ENCODE measurements at places on chromosomes 11 and 22. TPM values are rescaled to one million over a fixed set of nuclear protein-coding genes. Genes with fewer than 3 reads are reported as not detected.

- no peak for DNase-seq
Measured at GRCh38 chr11:39541945-39542351, 1917.5 kb downstream of the LRRC4C start.

The SMTNL1 gene
- polyA plus RNA-seq: 0.50 TPM

The DGCR6 gene
- 12.6 TPM for polyA plus RNA-seq

The OR51B5 gene
- 0.87 TPM for polyA plus RNA-seq

The SMIM35 gene
- polyA plus RNA-seq: 1.1 TPM

- no peak for DNase-seq
Measured at GRCh38 chr11:117945047-117945810, 16.0 kb upstream of the TMPRSS13 start.

DNA sequence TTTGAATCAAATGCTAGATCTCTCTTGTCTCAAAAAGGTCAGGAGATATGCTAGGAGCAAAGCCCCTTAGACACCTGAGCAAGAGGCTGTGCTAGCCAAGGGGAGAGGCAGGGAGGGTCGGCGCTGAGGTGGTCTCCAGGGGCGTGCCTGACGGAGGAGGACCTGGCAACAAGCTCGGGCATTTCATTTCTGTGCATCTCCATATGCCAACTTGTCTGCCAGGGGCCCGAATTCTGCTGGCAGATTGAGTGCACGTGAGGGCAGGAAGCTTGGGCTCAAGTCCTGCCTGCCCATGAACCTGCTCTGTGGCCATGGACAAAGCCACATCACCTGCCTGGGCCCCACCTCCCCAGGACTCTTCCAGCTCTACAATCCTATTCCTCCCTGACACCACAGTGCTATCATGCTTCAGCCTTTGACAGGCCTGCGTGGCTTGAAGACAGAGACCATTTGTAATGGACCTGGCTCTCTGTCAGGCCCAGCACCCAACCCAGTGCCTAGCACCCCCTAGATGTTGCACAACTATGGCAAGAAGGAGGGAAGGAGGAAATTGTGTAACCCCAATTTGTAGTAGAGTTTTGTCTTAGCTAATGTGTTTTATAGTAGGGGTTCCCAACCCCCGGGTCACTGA, 16.3 kb upstream of the VSIG10L2 start:
- no peak for DNase-seq

The RPS6KB2 gene
- 41.5 TPM for polyA plus RNA-seq

GRCh38 chr11:120597250-120598215, 86.0 kb downstream of the GRIK4 start:
- no peak for DNase-seq

The SEPTIN5 gene
- 64.5 TPM for polyA plus RNA-seq
